ENCODE measurements at places on chromosomes 2 and 18.
A peak's percentile ranks its signal among the peaks of the same experiment; 100 is the strongest.

- DNase-seq: no peak
These were observed 16.2 kb upstream of the RHOB start for GRCh38 chr2:20430461-20431300.

GRCh38 chr2:181407171-181407570 is 50.0 kb upstream of the ITGA4 start:
- no peak for DNase-seq

- DNase-seq: no peak
These were observed at the start of gene CGREF1 for GRCh38 chr2:27118525-27119329. CGREF1 (minus strand) TSS chr2:27119128; CDS start chr2:27104366, 14,762 bp downstream.

- DNase-seq: no peak
These were observed 28.6 kb downstream of the PCBP1 start for GRCh38 chr2:70115646-70116442.

- DNase-seq: no peak
These were observed 1.8 kb upstream of the NFATC1 start for GRCh38 chr18:79393635-79394533.

DNA sequence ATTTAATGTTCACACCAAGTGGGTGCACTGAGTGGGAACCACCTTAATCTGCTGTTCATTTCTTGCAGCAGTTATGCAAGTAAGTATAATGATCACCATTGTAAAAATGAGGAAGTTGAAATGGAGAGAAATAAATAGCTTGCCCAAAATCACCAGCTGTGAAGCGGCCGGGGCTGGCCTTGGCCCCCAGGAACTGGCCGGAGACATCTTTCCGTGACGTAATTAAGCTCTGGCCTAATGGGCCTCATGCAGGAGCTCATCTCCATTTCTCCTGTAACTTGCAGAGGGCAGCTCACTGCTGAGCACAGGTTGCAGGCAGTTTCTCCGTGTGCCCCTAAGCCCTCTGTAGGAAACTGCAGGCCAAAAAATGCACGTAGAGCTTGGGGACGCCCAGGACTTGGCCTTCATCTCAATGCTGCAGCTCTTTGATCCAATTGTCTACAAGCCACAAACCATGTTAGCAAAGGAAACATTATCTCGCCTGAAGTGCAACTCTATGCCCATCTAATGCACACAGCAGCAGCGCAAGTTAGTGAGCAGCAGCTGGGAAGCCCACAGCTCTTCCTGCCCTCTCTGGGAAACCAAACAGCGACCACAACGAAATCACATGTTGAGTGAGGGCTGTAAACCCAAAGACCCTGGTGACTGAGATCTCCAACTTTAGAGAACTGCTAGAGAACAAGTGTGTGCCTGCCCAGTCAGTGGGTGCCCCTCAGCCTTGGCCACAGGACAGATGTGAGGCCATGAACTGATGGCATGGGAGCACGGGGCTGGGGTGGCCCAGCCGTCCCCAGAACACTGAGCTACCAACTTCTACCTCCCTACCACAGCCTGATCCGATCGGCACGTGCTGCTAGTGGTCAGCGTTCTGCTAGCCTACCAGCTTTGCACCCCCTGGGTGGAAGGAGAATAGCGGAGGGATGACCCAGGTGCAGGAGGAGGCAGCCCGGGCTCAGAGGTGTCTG is 28.8 kb downstream of the APCDD1 start:
- DNase-seq: peak; percentile 68

DNA sequence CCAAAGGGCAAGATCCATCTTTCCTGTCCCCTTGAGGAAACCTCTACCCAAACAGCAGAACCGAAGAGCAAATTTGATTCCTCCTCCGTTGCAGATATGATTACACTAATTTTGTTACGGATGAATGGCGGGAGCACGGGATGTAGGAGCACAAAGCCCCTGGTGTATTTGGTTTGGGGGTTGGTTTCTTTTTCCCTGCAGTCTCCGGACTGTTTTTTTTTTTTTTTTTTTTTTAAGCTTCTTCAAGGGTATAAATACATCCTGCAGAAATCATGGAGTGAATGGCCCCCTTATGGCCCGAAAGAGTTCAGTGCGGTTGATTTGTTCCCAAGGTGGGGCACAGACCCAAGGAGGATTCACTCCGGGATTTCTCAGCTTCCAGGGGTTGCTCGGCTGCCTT is 135.3 kb upstream of the SH3BP4 start:
- DNase-seq: no peak

GRCh38 chr2:114550895-114551793 is 108.7 kb downstream of the DPP10 start:
- DNase-seq: no peak

Measured in GM06990 (cell line).